Renal cortical epithelial cell (primary cell): ENCODE measurements at places on chromosomes 12 and 14. TPM values are rescaled to one million over a fixed set of nuclear protein-coding genes. Genes with fewer than 3 reads are reported as not detected.

TMEM229B gene
- 0.69 and 3.9 TPM in 2 replicates for total RNA-seq

GRCh38 chr12:7376196-7376595, 67.8 kb downstream of the CD163L1 start:
- DNase-seq: no peak

- DNase-seq: no peak
These were observed 59.8 kb downstream of the WASHC4 start for GRCh38 chr12:105167346-105167745.

TCL1B gene
- total RNA-seq: not detected in 2 replicates

CRIP1 gene
- total RNA-seq: 0.87 and 12.2 TPM in 2 replicates

GRCh38 chr14:20997564-20997963, 1.5 kb upstream of the SLC39A2 start:
- no peak for DNase-seq

- peak; percentile 89 for DNase-seq
These were observed 51.0 kb upstream of the SRSF5 start for GRCh38 chr14:69715725-69716477.

- peak; percentile 53 for DNase-seq
These were observed 2.4 kb upstream of the NUMB start for GRCh38 chr14:73460691-73461127.

GRCh38 chr14:21063479-21063878, 5.9 kb downstream of the RNASE8 start:
- peak; percentile 81 for DNase-seq

- no peak for DNase-seq
These were observed 10.5 kb downstream of the AKT1 start for GRCh38 chr14:104784846-104785707.

DNA sequence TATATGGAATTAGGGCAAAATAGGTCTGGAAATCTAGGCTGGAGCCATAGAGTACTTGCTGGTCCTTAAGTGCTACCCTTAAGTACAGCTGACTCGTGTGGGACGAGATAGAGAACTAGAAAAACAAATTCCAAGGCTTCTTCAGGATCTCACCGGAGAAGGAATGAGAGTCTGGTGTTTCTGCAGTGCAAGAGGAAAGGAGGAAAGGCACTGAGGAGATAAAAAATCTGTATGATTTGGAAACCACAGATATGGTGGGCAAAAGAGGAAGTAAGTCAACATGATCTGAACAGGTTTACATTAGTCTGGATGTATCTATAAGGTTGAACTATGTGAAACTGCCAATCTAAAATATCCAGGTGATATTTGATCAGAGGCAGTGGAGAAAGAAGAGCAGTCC, 134.4 kb upstream of the SOX5 start:
- DNase-seq: no peak

PAPLN gene
- 21.4 and 164 TPM in 2 replicates for total RNA-seq

- DNase-seq: no peak
These were observed 18.7 kb upstream of the FBRSL1 start for GRCh38 chr12:132471011-132471857.

GRCh38 chr14:58785701-58786100, 147.9 kb downstream of the DACT1 start:
- DNase-seq: no peak

PLEKHD1 gene
- 0.10 TPM in 1 of 2 replicates, not detected in the other for total RNA-seq

CACNA2D4 gene
- total RNA-seq: 0.17 and 0.20 TPM in 2 replicates

TAS2R46 gene
- 5.3 TPM in 1 of 2 replicates, not detected in the other for total RNA-seq

DNA sequence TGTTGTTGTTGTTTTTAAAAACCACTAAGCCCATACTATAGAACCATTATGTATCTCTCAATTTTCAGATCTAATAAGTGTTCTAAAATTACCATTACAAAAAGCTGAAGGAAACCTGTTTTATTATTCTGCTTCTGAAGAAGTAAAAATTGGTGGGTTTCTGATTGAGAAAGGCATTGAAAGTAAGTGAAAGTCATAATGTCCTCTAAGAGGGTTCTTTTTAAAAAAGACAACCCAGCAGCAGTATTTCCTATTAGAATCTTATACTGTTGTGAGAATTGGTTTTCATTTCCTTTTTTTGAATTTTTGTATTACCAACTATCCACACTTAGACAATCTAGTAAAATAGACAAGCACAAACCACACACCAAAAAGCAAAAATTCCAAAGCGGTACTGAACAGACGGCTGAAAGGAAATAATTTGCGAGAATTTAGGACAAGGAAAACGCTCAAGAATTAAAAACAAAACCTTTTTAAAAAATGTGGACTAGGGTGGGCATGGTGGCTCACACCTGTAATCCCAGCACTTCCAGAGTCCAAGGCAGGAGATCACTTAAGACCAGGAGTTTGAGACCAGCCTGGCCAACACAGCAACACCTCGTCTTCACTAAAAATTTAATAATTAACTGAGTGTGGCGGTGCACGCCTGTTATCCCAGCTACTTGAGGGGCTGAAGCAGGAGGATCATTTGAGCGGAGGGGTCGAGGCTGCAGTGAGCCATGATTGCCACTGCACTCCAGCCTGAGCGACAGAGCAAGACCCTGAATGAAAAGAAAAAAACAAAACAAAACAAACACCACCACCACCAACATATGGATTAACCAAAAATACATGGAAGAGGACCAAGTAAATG, 66.7 kb upstream of the AP4S1 start:
- DNase-seq: peak; percentile 21

KLHDC1 gene
- total RNA-seq: 0.52 and 4.3 TPM in 2 replicates
